KBM-7 (cell line): ENCODE measurements at places on chromosomes 12 and 14.

DNA sequence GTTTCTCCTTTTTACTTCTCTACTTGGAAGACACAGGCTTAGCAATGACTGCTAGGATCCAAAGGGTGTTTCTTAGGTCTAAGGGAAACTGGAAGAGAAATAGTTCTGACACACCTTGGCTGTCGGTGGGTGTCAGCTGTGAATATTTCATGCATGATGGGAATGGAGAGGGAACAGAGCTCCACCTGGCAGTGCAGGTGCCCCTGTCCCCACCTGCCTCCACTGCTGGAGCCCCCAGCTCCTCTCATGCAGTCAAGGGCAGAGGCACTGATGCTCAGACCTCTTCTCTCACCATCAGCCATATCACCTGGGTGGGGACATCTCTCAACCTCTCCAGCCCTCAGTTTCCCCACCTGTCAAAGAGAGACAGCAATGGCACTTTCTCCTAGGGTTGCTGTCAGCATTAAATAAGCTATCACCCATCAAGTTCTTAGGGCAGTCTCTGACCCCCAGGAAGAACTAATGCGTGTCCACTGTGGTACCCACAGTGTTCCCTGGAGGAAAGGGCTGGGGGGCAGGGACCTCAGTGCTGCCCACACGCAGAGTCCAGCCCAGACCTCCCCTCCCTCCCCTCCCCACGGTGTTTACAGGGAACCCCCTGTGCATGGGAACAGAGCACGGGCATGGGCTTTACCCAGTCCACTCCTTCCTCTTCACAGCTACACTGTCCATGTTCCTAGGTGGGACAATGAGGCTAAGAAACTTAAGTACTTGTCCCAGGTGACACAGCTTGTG lies 69.1 kb downstream of the C14orf132 start:
- DNase-seq = no peak

DNA sequence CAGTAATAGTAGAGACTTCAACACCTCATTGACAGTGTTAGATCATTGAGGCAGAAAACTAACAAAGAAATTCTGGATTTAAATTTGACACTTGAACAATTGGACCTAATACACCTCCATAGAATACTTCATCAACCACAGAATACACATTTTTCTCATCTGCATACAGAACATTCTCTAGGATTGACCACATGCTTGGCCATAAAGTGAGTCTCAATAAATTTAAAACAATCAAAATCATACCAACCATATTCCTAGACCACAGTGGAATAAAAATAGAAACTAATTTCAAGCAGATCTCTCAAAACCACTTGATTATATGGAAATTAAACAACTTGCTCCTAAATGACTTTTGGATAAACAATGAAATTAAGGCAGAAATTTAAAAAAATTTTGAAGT lies 82.3 kb downstream of the SLC38A4 start:
- no peak for DNase-seq

DNA sequence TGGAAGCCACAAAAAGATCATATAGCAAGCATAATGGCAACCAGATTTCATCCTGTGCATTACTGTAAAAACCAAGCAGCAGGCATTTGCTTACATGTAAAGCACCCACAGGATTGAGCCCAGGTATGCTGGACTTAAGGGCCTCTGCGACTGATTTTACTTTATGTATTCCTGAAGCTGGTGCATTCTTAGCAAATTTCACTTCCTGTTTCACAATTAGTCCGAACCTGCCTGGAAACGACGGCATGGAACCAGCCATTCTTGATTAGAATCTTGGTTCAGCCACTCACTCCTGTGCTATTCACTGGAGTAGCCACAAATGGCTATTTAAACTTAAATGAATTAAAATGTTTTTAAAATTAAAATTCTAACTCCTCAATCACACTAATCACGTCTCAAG lies 239.2 kb downstream of the NUAK1 start:
- DNase-seq = no peak

GRCh38 chr12:106418970-106419369 lies 61.4 kb downstream of the POLR3B start:
- DNase-seq = no peak

GRCh38 chr12:131487388-131488124 lies 223.3 kb upstream of the SFSWAP start:
- DNase-seq = no peak

DNA sequence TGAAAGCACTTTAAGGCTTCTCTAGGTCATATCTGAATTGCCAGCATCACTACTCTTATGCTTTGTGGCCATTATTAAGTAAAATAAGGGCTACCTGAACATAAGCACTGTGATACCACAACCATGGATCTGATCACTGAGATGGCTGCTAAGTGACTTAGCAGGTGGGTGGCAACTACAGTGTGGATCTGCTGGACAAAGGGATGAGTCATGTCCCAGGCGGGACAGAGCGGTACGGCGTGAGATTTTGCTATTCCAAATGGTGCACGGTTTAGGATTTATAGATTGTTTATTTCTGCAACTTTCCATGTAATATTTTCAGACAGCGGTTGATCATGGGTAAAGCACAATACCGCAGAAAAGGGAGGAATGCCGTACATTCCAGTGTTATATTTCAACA lies 39.4 kb downstream of the MLXIP start:
- no peak for DNase-seq

DNA sequence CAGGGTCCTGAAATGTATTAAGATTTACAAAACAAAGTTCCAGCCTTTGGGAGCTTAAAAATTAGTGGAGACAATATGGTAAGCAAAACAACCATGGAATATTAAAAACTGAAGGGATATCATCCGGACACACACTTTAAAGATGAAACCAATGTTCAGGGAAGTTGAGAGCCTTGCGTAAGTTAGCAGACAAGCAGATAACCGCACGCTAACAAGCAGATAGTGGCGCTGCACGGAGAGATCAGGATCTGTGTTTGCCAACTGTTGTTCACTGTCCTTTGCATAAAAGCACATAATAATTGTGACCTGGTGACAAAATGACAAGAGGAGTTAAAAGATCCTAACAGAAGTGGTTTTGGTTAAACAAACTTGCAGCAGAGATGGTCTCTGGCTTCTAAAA lies 14.3 kb upstream of the TMEM229B start:
- peak; percentile 12 for DNase-seq

GRCh38 chr12:41537522-41537921 lies 349.4 kb downstream of the PDZRN4 start:
- no peak for DNase-seq

- no peak for DNase-seq
Measured at GRCh38 chr12:55997535-55997859, 421 bp downstream of the SUOX start.

- DNase-seq = no peak
Measured at GRCh38 chr14:103341250-103342129, 7.5 kb downstream of the EIF5 start.

GRCh38 chr12:58906917-58907316 lies 13.4 kb downstream of the LRIG3 start:
- no peak for DNase-seq

- DNase-seq = no peak
Measured at GRCh38 chr12:117210266-117210918, 20.1 kb upstream of the FBXO21 start.
